CD4-positive, alpha-beta T cell treated with Interleukin-10 for 1 hour (primary cell): ENCODE measurements at places on chromosomes 5 and 9.

GRCh38 chr9:129945314-129945713 lies 97.7 kb downstream of the FNBP1 start:
- DNase-seq, result peak; percentile 55

- no peak for DNase-seq
These were observed 56.0 kb upstream of the TPD52L3 start for GRCh38 chr9:6272229-6272598.

GRCh38 chr5:164013077-164013670 lies 507.8 kb downstream of the MAT2B start:
- DNase-seq, result peak; percentile 3

- DNase-seq, result no peak
These were observed 81.5 kb downstream of the VCAN start for GRCh38 chr5:83553000-83553486.
